ENCODE measurements at places on chromosomes 6 and 20.

- no peak for DNase-seq
Measured at GRCh38 chr6:37630281-37630799, 67.3 kb downstream of the MDGA1 start.

DNA sequence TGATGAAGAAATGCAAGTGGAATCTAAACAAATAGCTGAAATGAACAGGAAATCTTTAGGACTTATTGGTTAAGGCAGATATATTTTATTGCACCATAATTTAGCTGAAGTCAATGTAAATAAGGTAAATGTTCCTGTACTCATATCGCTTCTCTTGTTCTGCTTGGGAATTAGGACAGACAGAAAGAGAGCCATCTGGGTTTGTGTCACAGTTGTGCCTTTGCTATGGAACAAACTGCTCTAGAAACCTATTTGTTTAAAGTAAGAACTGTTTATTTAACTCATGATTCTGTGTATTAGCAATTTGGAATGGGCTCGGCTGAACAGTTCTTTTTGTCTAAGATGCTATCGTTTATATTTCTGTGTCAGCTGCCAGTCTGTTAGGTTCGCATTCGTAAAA is 143.8 kb upstream of the KHDRBS2 start:
- DNase-seq: no peak

DNA sequence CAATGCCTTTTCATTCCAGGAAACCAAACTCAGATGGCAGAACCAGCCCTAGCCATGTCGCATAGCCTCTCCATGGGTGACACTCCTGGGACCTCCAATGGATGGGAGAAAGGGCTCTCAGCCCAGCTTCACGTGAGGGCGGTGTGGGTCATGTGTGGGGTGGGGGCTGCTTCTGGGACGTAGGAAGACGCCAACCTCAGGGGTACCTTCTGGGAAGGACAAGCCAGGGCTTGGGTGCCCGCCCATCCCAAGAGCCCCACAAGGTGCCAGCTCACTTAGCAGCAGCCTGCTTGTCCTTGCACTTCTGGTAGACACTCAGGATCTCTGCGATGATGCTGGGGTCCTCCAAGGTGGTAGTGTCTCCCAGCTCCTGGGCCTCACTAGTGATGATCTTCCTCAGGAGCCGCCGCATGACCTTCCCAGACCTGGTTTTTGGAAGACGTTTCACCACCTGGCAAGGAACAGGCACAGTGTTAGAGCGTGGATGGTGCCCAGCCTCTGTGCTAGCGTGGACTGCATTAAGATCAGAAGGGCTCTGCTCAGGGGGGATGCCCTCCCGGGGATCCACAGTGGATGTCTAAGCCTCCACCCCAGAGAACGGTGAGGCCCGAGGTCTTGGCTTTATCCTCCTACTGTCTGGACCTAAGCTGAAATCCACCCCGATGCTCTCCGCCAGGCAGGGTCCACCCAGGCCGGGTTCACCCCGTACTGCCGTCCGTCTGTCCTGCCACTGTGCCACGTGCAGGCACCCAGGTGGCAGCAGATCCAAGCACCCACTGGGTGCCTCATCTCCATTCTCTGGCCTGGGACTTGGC is 15.1 kb upstream of the APMAP start:
- no peak for DNase-seq

DNA sequence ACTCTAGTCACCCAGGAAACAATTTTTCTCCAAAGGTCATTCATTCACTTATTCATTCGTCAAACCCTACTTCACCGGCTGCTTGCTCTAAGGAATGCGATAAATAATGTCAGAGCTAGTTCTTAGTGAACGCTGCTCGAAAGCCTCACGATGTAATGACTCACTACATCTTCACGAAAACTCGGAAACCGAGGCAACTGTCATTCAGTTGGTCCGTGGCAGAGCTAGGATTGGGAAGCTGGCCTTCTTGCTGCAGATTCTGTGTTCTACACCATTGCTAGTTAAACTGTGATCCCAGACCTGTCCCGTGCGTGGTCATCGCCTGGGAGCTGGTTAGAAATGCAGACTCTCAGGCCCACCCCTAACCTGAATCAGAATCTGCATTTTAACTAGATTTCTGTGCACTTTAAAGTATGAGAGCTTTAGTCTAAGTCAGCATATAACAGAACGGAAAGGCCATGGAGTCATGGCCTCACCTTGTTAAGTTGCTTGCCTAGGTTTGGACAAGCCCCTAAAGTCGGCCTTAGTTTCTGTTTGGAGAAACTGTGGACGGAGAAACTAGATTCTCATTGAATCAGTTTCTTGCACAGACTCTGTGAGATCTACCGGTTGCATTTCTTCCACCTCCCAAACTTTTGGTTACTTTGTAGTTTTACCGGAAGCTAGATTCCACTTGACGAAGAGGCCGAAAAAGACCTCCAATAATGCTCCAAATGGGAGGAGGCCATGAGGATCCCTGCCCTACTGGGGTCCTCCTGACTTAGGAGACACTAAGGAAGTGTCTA is 651 bp upstream of the CCND3 start:
- no peak for DNase-seq

- DNase-seq: no peak
Measured at GRCh38 chr20:35122756-35123405, 24.3 kb downstream of the EDEM2 start.

DNA sequence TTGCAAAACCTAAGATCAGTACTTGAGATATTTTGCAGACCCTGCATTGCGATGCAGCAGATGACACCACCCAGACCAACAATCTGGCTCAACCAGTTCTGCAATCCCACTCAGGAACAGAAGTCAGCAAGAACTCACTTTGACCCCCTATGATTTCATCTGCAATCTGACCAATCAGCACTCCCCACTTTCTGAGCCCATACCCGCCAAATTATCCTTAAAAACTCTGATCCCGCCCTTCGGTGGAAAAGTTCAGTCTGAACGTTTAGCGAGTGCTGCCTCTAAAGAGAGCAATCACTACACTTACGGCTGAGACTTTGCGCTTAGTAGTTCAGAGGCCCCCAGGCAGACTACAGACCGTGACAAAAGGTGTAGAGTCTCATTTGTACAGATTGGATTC is 17.3 kb upstream of the KIAA1586 start:
- no peak for DNase-seq

DNA sequence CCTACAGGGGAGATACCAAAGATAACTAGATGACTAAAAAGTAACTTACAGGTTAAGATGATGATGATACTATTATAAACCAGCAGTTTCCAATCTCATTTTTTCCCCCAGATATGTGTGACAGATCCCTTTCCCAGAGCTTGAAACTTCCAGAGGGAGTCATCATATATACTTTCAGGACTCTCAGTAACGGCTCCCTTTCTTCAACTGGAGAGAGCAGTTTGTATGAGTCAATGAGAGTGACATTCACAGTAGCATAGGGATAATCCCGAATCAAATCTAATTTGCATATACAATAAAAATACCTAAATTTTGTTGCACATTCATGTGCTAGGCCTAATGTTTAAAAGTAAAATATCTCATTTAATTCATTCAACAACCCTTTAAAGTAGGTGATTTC is 29.7 kb downstream of the IGF2R start:
- no peak for DNase-seq

- DNase-seq: no peak
Measured at GRCh38 chr20:36128463-36129159, 25.9 kb upstream of the EPB41L1 start.

DNA sequence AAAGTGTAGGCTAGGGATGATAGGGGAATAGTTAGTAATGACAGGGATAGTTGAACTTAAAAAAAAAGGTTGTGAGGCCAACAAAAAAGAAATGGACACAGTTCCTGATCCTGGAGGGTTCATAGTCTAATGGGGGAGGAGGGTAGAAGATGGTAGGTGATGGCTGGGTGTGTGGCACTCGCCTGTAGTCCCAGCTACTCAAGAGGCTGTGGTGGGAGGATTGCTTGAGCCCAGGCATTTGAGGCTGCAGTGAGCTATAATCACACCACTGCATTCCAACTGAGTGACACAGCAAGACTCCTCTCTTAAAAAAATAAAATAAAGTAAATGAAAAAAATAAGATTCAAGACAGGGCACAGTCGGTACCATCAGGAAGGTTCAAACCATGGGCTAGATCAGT is 2.4 kb upstream of the MICB start:
- DNase-seq: no peak

DNA sequence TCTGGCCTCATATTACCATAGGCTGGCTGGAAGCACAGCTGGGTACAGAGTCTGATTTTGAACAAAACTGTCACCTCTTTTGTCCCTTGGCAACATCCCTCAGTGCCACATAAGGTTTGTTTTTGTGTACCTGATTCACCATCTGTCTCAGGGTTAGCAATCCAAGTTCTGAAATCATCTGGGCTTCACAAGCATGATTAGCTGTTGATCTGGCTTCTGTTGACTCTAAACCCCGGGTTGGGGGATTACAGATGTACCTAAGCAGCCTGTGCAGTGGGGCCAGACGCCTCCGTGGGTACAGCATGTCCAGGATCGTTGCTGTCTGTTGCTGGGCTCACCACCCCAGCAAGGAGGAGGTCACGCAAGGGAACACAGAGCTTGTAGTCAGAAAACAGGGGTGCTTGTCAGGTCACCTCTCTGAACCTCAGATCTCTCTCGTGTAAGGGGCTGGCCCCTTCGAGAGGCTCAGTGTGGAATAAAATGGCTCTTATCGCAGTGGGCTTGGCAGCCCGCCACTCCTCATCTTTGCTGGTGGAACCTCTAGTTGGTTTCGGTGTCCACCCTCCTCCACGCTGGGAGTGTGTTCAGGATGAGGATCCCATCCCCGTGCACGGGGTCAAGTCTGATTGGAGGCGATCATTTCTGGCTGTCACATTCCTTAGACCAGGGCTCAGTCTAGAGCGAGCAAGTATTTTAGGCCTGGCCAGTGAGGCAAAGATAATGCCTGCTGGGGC is 39.2 kb upstream of the ZNF831 start:
- no peak for DNase-seq

GRCh38 chr6:107115695-107116327 is 496 bp upstream of the BEND3 start:
- peak; percentile 23 for DNase-seq

Data from stimulated activated CD4-positive, alpha-beta T cell treated with anti-CD3 and anti-CD28 coated beads, Interleukin-1b, Interleukin-23, amount 100 ng/mL, for 4 hours (primary cell).